ENCODE measurements at places on chromosomes 13 and 19.
A peak's percentile ranks its signal among the peaks of the same experiment; 100 is the strongest.

- DNase-seq = no peak
These were observed 628 bp upstream of the ZNF813 start for GRCh38 chr19:53466726-53467484.

- DNase-seq = no peak
These were observed 57.9 kb downstream of the SMARCA4 start for GRCh38 chr19:11018763-11019162.

DNA sequence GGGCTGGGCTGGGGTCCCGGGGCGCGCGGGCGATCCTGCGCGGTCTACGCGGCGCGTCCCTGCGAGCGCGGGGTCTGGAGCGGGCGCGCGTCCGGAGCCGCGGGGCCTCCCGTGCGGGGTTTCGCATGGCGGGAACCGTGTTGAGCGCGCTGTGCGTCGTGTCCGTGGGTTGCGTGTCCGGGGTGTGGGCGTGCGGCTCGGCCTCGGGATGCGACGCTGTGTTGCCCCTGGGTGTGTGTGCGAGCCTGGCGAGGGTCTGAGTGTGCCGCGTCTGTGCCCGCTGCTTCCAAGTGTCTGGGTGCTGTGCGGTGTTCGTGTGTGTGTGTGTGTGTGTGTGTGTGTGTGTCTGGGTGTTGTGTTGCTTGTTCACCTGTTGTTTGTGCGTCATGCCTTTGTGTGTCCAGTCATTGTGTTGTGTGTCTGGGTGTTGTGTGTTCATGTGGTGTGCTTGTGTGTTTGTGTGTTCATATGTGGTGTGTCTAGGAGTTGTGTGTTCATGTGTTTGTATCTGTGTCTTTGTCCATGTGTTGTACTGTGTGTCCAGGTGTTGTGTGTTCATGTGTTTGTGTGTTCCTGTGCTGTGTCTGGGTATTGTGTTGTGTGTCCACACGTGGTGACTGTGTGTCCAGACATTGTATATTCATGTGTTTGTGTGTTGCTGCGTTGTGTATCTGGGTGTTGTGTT is 552 bp downstream of the PLK5 start:
- DNase-seq = no peak

DNA sequence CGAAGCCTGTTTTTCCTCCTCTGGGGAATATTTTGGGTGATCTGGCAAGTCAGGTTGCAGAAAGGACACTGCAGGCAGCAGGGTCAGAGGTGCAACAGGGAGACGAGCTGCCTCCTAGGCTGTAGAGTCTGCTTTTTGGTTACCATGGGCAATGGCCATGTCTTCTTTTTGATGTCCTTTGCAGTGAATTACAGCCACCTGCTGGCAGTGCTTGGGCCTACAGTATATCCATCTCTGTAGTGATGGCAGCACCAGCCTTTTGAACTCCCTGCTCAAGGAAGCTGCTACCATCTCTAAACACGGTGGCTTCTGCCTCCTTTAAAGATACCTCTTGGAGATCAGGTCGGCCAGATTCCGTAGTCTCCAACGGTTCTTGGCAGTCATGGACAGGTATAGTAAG is 73.9 kb downstream of the WTIP start:
- DNase-seq = peak; percentile 31

DNA sequence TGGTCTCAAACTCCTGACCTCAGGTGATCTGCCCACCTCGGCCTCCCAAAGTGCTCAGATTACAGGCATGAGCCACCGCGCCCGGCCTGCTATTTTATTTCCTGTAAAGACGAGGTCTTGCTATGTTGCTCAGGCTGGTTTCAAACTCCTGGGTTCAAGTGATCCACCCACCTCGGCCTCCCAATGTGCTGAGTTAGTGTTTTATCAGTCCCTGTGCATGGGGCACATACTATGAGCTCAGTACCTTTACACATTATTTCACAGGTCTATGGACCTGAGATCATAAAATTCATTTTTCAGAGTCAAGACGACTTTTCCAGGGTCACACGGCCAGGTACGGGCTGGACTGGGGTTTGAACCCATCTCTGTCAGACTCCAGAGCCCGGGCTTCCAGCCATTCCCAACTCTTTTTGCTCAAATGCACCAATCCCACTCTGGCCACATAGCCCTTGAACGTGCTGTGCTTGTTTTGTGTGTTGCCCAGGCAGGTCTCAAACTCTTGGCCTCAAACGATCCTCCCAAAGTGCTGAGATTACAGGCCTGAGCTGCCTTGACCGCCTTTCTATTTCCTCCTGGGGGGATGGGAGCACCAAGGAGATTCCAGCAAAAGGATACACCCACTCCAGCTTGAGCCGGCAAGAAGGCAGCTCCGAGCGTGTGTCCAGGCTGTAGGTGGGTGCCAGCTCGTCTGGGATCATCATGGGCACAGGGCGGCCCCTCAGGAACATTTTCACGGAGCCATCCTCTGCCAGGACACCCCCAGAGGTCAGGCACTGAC is 1.1 kb downstream of the EML2 start:
- peak; percentile 51 for DNase-seq

- DNase-seq = no peak
These were observed 75.1 kb downstream of the URI1 start for GRCh38 chr19:30017172-30017571.

DNA sequence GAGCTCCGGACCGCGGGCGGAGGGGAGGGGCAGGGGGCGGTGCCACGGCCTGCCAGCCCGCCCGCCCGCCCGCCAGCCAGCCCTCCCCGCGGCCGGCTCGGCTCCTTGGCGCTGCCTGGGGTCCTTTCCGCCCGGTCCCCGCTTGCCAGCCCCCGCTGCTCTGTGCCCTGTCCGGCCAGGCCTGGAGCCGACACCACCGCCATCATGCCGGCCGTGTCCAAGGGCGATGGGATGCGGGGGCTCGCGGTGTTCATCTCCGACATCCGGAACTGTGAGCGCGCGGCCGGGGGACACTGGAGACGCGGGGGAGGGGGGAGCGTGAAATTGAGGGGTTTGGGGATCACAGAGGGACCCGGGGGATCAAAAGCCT is at the start of gene AP2A1:
TSS of gene AP2A1 (plus strand) at position 72 of the 370 bp plus-strand sequence. CDS start at position 205, 133 bp downstream.
- no peak for DNase-seq

DNA sequence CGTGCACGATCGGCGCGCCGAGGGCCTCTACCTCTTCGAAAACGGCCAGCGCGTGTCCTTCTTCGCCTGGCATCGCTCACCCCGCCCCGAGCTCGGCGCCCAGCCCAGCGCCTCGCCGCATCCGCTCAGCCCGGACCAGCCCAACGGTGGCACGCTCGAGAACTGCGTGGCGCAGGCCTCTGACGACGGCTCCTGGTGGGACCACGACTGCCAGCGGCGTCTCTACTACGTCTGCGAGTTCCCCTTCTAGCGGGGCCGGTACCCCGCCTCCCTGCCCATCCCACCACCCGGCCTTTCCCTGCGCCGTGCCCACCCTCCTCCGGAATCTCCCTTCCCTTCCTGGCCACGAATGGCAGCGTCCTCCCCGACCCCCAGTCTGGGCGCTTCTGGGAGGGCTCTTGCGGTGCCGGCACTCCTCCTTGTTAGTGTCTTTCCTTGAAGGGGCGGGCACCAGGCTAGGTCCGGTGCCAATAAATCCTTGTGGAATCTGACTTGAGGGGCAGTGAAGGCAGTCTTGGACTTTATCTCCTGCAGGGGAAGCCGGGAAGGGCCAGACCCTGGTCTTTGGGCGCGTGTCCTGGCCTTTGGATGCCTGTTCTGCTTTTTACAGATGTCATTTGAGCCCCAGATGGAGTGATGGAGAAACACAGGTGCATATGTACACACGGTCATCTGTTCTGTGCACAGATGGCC is 2.2 kb downstream of the CLEC11A start:
- peak; percentile 21 for DNase-seq

- DNase-seq = peak; percentile 60
These were observed 1.2 kb downstream of the AKT1S1 start for GRCh38 chr19:49875857-49876421.

DNA sequence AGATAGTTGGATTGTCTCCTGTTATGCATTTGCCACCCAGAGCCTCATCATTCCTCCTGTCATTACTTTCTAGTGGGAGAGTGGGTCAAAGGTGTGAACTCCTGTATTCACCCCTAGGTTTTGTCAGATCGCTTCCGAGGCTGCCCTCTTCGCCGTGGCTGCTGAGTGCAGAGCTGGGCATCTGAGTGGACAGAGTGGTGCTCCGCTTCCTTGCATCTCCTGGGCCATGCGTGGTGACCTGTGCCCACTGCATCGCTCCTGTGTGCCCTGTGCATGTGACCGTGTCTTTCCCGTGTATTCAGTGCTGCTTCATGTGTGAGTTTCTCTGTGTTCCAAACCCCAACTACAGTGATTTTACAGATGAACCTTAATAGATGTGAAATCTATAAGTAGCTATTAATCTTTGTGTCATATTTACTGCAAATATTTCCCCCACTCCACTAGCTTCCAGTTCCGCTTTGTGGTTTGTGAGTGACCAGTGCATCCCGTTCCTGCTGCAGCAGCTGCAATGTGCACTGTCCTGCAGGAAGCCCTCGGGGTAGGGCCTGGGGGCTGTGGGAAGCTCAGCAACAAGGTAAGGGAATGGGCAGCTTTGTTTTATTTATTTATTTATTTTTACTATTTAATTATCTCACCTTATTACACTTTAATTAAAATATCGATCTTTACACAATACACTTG is 53.1 kb downstream of the C13orf46 start:
- no peak for DNase-seq

DNA sequence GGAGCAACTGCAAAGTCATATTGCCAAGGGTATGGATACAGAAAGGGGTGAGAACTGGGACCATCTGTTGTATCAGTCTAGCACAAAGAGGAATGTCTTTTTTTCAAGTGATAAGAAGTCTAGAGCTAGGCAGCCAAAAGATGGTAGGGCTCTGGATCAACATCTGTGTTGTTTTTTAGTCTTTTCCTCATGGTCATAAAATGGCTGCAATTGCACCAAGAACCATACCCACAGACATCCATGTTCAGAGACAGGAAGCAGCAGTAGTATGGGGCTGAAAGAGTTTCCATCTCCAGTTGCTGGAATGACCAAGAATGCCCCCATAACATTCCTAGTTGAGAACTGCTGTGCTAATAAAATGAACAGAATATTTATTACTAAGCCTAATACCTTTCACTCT is 25.6 kb downstream of the KCNC3 start:
- DNase-seq = no peak

DNA sequence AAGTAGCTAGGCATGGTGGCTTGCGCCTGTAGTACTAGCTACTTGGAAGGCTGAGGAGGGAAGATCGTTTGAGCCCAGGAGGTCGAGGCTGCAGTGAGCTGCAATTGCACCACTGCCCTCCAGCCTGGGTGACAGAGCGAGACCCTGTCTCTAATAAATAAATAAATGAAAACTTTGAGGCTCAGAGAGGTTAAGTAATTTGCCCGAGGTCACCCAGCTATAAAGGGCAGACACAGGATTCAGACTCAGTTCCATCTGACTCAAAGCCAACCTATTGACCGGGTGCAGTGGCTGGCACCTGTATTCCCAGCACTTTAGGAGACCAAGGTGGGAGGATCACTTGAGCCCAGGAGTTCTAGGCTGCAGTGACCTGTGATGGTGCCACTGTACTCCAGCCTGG is 7.4 kb upstream of the OLFM2 start:
- DNase-seq = no peak

GRCh38 chr19:51181913-51182419 is 39.9 kb downstream of the SIGLEC7 start:
- DNase-seq = no peak

DNA sequence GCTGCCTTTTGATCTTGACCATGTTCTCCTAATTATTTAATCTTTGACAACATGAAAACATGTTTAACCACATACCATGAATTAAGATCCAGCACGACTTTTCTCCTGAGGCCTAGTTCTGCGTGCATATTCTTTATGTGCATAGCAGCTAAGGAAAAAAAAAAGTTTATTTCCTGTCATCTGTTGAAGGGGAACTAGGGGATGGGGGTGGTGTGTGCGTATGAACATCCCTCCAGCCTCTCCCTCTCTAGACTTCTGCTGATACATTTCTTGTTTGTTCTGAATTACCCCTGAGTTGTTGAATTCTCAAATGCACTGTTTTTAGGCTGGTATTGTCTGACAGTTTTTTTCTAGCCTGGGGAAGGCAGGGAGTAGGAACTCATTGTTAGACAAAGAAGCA is 543.3 kb downstream of the FGF9 start:
- no peak for DNase-seq

DNA sequence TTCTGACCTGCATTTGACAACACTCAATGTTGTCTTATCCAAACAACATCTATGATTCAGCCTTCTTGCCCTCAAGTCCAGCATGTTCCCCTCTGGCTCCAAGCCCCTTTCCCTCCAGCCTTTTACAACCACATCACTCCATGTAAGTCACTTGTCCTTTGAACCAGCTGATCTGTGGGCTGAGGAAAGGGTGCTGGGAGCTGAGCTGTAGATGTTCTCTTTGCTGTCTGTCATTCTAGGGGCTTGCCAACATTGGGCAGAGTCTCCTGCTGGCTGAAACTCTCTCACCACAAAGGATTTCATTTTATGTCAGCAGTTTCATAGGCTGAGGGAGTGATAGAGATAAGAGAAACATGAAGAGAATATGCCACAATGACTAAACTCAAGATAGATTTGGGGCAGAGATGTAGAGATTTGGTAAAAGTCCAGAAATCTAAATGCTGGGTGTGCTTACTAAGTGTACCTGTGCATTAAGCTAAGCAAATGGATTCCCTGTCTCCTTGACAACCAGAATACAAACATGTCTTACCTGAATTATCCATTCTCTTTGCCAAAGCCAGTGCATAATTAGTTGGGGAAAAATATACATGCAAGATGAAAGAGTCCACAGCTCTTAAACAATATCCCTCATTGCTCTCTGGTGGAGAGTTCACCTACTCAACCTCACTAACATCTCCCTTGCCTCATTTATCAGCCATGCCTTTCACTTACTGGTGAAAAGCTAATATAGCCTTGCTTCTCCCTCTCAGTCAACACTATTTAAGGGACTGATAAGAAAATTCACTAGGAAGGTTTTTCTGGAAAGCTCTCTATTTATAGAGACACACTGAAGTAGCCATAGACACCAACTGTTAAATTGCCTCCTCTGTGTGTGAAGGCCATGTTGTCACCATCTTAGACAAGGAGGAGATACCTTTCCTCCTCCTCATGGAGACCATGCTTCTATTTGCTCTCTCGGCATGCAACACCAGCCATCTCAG is 175.5 kb upstream of the SERP2 start:
- no peak for DNase-seq

- DNase-seq = peak; percentile 77
These were observed at the start of gene CYSLTR2 for GRCh38 chr13:48653472-48653939. Gene CYSLTR2, plus strand, starts transcription at chr13:48653929. Its CDS starts 52,889 bp downstream, at chr13:48706818.

- no peak for DNase-seq
These were observed 57.4 kb downstream of the PEPD start for GRCh38 chr19:33464010-33464732.

DNA sequence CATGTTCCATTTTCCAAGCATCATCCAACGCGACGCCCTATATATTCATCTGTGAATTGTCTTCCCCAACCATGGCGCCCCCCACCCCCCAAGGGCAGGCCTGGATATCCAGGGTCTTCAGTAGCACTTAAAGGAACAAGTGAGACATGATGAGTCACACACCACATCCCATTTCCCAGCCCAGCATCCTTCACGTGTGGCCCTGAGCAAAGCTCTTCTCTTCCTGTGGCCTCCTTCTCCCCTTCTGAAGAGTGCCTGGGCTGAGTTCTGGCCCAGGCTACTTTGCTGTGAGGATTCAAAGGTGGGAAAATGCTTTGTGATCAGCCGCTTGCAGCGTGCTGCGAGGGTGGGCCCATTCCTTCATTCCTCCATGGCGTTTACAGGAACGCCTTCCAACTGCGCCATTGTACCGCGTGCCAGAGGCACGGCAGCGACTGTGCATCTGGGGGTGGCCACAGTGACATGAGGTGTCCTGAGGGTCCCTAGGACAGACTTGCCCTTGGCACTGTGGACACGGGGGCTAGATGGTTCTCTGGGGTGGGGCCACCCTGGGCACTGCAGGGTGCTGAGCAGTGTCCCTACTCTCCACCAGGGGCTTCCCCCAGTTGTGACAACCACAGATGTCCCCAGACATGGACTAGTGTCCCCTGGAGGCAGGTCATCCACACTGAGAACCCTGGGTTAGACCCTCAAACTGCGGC is 11.7 kb downstream of the PLIN4 start:
- DNase-seq = peak; percentile 24
